Inflammatory macrophage (primary cell): ENCODE measurements at places on chromosomes 6 and 20.

DNA sequence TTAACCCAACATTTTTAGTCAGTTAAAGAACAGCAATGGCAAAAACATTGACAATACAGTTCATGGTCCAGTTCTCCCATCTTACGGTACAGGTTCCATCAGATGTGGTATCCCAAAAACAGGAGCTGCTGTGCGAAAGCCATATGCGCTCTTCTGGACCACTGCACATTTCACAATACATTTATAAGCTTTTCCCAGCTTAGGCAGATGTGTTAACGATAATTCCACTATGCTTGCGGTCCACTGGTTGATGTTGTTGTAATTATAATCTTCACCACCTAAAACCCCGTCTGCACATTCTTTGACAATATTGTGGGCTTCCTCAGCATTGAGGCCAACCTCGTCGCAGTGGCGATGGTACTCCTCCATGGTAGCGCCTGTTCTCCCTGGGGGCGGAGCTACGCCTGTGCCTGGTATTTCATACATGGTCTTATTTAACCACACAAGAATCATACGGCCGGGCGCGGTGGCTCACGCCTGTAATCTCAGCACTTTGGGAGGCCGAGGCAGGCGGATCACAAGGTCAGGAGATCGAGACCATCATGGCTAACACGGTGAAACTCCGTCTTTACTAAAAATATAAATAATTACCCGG is 52.0 kb downstream of the BFSP1 start:
- DNase-seq, result no peak

DNA sequence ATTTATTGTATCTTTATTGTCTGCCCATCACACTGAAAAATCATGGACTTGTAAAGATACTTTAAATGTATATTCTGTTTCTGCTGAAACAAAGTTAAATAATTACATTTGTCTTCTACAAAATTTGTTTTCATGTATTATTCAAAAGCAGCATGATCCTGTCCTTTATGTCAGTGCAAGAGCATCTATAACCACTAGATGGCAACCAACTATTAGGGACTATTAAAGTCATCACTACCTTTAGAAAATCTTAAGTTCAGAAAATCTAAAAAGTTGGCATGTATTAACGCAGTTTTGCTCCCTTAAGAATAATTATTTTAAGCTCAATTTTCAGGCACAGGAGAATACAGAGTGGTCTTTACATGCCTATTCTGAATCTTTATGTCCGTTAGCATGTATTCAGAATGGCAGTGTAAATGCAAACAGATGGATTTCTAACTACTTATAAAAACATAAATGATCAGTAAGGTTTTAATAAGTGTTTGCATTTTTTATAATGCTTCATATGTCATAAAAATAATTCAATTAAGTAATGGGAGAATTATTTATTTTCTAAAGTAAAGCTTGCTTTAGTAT is 17.8 kb downstream of the TMEM30A start:
- peak; percentile 47 for DNase-seq

- DNase-seq, result no peak
Measured at GRCh38 chr6:20129290-20130088, 82.8 kb downstream of the MBOAT1 start.

GRCh38 chr6:75290136-75290945 is 5.7 kb upstream of the TMEM30A start:
- no peak for DNase-seq

- no peak for DNase-seq
Measured at GRCh38 chr20:25278636-25279361, 30.9 kb downstream of the PYGB start.
